ENCODE measurements at places on chromosomes 2 and 18.
A peak's percentile ranks its signal among the peaks of the same experiment; 100 is the strongest.

GRCh38 chr18:69161383-69162028 lies 239.2 kb upstream of the DOK6 start:
- DNase-seq: no peak

GRCh38 chr2:195410074-195410671 lies 246.9 kb upstream of the SLC39A10 start:
- no peak for DNase-seq

- DNase-seq: peak; percentile 31
Observed at GRCh38 chr2:134919341-134920210, 954 bp downstream of the CCNT2 start.

GRCh38 chr2:199987586-199987985 lies 32.2 kb downstream of the MAIP1 start:
- DNase-seq: peak; percentile 25

DNA sequence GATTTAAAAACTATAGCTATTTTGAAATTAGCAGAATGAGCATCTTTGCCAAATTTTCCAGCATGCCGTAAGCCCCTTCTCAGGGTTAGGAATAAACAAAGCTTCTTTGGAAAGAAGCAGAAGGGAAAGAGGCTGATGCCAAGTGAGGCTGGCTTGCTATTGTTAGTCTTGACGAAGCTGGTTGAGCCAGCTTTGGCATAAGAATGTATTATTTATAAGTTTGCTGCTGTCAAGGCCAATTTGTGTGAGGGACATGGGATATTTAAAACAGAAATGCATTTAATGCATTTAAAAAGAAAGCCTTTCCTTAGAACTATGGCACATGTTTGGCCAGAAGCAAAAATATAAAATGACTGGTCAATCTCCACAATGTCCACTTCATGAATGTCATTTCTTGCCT lies 52.5 kb upstream of the TTN start:
- no peak for DNase-seq

DNA sequence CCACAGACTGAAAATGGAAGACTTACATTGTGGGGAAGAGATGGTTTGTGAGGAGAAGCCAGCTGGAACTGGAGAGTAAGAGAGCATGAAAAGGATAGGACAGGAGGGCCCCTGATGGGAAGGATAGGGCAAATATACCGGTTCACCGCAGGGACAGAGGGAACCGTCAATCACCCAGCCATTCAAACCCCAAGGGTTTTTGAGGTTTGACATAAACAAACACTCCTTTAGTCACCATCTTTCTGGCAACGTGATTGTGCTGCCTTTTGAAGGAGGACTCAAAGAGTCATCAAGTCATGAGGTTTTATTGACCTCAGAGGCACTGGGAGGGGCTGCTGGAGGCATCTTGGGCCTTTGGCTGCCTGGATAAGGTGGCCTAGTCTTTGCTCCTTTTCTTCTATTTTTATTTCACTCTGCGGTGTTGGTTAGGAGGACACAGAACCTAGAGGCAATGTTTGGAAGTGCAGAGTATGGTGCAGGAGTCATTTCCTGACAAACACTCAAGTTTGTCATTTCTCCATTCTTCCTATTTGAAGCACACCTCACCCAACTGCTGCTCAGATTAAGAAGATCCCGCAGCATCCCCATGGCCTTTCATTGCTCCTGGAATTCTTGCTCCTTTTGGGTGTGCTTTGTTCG lies 487.3 kb upstream of the SPRED2 start:
- no peak for DNase-seq

DNA sequence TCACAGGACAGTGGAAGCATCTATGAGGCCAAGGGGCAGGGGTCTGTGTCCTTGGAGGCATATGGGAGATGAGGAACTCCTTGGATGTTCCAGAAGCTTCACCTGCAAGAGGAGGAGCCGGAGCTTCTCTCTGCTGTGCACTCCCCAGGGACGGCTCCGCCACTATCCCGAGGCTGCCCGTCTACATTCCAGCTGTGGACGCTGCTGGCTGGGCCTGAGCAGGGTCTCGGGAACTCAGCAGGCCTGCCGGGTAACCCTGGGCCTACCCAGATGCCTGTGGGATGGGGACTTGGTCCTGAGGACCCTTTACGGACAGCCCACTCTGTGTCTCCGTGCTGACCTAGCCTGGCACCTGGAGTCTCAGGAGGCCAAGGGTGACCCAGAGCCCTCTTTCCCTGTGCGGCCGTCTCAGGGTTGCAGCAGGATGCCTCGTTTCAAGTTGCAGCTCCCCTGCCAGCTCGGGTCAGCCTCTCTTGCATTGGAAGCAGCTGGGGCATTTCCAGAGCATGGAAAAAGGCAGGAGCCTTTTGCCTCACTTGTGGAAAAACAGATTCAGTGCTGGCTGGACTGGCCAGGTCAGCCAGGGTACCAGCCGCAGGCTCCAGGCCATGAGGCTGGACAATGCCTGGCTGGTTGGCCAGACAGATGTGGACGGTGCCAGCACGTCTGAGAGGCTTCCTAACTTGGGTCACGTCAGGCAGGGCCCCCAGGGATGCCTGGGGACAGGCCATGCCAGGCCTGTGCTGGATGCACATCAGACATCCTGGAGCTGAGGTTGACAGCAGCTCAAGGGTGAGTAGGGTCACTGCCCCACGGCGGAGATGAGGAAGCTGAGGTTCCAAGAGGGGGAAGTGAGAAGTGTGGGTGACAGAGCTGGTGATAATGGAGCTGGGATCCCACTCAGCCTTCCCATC lies 41.5 kb downstream of the SCTR start:
- no peak for DNase-seq

- peak; percentile 88 for DNase-seq
Observed at GRCh38 chr18:27750014-27750413, 426.9 kb downstream of the CDH2 start.

- no peak for DNase-seq
Observed at GRCh38 chr2:74414881-74415761, 6.3 kb downstream of the C2orf81 start.

GRCh38 chr2:236998236-236998635 lies 87.5 kb upstream of the COPS8 start:
- DNase-seq: peak; percentile 36

DNA sequence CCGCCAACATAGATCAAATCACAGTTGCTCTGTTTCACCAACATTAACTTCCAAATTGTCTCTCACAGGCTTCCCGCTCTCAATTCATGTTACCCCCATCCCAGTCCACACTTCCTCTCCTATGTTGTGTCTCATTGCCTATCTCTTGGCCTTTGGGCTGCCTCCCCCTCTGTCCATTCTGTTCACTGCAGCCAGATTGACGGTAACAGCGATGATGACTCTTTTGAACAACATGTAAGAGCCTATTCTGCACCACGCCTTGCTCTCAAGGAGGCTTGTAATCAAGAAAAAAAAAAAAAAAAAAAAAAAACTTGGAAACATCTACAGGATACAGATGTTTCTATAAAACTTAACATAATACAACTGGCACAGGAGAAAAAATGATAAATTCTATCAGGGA lies 77.3 kb upstream of the RMDN2 start:
- no peak for DNase-seq

DNA sequence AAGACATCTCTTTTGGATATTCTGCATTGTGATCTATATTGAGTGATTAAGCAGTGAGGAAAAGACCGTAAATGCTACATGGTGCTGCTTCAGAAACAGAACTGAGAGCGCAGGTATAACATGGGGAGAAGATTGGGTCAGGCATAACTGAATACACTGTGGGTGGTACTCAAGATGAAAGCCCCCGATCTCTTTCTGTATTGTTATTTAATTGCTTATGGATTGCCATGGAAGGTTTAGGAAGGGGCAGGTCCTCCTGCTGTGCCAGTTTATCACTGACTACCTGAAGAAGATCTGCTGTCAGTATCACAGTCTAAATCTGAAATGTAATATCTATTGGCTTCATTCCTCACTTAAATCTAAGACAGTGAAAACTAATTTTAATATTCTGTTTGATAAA lies 1568.7 kb upstream of the CELF4 start:
- DNase-seq: no peak

- no peak for DNase-seq
Observed at GRCh38 chr2:175097297-175097696, 70.7 kb downstream of the ATF2 start.

DNA sequence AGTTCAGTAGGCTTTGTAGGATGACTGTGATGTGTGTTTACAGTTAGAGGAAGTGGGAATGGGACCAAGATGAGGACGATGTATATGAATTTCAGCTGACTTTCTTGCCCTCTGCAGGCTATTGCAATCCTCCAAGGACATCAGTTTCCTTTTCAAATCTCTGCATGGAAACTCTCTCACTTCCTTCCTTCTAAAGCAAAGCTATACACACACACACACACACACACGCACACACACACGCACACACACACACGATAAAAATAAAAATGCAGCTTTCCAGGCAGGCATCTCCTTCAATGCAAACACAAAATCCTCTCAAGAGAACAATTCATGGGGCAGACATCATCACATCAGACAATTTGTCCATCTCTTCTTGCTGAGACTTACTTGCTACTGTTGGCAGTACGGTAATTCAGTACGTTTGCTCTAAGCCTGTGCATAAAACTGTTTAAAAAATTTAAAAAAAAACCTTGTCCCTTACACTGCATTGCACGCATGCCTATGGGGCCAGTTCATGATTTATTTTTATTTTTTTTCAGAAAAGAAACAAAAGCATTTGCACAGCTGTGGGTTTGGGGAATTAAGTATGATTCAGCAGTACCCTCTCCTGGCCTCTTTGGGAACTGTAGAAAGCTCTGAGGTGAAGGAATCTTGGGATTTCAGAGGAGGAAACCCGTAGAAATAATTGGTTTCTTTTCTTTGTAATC lies 27.1 kb upstream of the ICOS start:
- DNase-seq: peak; percentile 7

- DNase-seq: no peak
Observed at GRCh38 chr2:155727187-155727895, 605.2 kb downstream of the NR4A2 start.

Measured in NCI-H1092 treated with DMSO at 0.1 percent for 48 hours (cell line).